ENCODE measurements at places on chromosomes 1 and 21.

DNA sequence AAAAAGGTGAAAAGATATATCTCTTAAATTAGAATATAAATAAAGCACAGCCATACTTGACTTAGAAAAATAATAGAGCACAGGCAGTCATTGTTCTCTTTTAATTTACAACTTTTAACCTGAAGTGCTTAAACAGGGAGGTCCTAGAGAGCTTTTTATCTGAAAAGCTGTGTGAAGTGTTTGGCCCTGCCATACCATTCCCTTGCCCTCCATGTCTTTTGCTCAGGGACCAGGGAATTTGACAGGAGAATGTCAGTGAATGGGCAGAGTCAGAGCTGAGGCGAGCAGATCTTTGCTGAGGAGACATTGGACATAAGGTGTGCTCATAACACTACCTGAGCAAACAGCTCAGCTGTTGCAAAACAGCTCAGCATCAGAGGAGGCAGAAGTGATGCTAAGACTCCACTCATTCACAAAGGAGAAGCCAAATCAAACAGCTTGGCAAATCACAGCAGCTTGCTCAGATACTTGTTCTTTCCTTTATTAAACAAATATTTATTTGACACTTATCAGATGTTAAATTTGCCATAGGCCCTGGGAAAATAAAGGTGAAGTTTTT, 14.9 kb upstream of the MGST3 start:
- no peak for DNase-seq

DNA sequence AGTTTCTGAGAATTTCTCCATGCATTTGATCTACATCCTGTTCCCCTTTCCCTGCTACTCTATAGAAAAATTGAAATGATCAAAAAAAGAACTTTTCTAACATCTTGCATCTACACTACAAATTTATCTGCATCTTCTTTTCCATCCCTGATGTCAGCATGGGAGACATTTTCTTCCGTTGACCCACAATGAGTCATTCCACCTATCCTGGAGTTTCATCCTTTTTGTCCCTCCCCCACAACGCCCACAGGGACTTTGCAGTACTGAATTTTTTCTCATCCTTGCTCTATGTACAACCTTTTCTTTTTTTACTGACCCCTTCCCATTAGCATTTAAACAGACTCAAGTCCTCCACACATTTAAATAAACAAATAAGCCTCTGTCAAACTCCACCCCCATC, 112.2 kb upstream of the MROH9 start:
- no peak for DNase-seq

- no peak for DNase-seq
Observed at GRCh38 chr1:6448749-6449631, 17.0 kb downstream of the TNFRSF25 start.

GRCh38 chr1:22959545-22960360, 12.9 kb downstream of the LACTBL1 start:
- no peak for DNase-seq

GRCh38 chr1:209884249-209884648, 53.8 kb upstream of the SYT14 start:
- DNase-seq: no peak

- no peak for DNase-seq
Observed at GRCh38 chr1:215583185-215583749, 16.2 kb downstream of the KCTD3 start.

GRCh38 chr21:44299085-44299457, 782 bp upstream of the PFKL start:
- DNase-seq: no peak

DNA sequence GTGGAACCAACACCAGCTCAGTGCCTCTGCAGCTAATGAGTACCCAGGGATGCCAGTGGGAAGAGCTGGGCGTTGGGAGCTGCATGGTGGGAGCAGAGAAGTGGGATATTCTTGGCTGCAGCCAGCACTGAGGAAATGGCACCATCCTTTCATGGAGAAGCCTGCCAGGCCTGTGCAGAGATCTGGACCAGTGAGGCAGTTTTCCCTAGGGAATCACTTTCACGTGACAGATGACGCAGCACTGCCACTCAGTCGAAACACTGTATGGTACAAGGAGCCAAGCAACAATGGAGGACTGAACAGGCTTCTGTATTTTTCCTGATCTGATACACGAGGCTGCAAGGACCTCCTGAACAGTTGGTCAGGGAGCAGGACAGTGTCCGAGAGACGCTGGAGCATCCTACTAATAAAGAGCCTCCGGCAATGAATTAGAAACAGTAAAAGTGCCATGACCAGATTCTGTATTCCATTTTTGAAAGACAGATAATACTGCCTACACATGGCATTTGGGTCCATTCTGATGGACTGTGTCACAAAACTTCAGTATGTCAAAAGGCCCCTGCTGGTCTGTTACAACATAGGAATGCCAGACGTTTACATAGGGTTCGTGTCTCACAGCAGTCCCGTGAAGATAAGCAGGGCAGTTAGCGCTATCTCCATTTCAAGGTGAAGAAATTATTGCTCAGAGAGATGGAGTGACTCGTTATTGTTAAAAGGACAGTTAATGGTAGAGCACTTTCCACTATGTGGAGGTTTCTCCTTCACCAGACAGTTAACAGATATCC, 44.0 kb upstream of the LMO4 start:
- DNase-seq: no peak

- DNase-seq: no peak
Observed at GRCh38 chr1:54493608-54494007, 54.4 kb upstream of the ACOT11 start.

DNA sequence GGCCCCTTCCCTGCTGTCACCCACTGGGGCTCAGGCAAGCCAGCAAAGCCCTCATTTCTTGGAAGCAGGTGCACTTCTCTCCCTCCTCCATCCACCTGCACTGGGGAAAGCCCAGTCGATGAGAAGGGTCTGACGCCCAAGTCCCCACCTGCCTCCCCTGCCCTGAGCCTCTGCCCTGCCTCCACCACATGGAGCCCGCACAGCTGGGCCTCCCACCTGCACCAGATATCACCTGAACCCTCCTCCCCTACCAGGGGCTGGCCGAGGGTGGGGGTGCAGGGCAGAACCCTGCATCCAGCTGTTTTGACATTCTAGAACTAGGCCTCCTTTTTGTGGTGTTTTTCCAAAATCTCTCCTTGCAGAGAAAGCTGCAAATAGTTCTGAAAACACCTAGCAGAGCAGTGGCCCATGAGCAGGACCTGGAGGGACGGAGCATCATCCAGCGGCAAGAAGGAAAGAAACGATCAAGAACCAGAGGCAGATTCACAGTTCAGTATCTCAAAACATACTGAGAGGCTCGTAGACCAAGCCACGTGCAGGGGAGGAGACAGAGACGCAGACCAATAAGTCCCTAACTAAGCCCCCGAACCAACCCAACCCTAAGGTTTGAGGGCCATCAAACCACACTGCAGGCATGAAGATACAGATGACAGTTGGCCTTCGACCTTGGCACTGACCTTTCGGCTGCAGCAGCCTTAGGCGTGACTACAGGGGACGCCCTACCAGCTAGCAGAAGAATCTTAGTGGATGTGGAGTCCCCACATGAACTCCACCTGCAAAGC, 16.7 kb downstream of the CHD5 start:
- DNase-seq: no peak

- DNase-seq: peak; percentile 70
Observed at GRCh38 chr21:34888569-34889319, 160.4 kb downstream of the RUNX1 start.

GRCh38 chr1:154784924-154785531, 85.1 kb downstream of the KCNN3 start:
- DNase-seq: no peak

DNA sequence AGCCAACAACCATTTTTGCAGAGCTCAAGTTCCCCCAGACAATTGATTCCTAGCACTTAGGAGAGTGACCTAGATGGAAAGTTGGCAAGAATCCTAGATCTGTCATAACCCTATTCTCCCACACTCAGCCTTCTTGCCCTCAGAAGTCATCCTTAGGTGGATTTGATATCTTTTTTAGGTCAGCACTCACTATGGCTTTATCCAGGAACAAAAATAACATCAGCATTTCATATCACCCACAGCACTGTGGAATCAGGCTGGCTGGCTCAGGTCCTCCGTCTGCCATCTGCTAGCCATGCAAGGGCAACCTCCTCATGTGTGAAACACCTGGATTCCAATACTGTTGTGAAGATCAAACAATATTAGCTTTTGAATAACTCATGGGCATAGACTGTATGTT, 6.0 kb downstream of the DPT start:
- DNase-seq: no peak

- no peak for DNase-seq
Observed at GRCh38 chr1:19309123-19309813, 2.7 kb downstream of the AKR7A2 start.

DNA sequence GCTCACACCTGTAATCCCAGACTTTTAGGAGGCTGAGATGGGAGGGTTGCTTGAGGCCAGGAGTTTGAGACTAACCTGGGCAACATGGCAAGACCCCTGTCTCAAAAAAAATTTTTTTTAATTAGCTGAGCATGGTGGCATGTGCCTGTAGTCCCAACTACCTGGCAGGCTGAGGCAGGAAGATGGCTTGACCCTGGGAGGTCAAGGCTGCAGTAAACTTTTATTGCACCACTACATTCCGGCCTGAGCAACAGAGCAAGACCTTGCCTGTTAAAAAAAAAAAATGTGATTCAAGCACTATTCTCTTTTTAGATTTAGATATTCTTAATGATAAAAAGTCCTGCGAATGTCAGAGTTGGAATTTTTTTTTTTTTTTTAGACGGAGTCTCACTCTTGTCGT, 102.5 kb upstream of the L1TD1 start:
- DNase-seq: no peak

- no peak for DNase-seq
Observed at GRCh38 chr1:228555074-228555994, 68.2 kb downstream of the RNF187 start.

DNA sequence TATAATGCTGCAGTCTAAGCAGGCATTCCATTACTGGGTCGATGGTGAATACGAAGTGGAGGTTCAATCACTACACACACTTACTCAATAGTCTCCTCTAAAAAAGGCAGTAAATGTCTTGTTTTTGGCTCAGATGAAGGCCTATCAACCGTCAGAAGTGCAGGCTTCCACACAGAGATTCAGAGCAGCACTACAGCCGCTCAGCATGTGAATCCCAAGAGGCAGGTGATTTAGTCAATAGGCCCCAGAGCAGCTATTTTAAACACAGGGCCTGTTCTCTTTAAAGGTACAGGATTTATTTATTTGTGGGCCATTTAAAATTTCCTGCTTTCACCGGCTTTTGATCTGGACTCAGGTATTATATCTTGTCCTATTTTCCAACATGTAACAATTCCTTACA, 293.7 kb downstream of the RGS7 start:
- DNase-seq: no peak

GRCh38 chr1:223621312-223621734, 44.2 kb downstream of the CAPN8 start:
- DNase-seq: no peak

- DNase-seq: no peak
Observed at GRCh38 chr21:42806509-42807140, 72.7 kb downstream of the WDR4 start.

DNA sequence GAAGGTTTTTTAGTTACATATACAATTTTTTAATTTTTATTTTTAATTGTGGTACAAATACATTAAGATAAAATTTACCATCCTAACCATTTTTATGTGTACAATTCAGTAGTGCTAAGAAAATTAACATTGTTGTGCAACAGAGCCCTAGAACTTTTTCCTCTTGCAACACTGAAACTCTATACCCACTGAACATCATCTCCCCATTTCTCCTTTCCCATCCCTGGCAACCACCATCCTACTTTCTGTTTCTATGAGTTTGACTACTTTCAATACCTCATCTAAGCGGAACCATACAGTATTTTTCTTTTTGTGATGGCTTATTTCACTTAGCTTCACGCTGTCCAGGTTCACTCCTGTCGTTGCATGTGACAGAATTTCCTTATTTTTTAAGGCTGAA, 54.1 kb downstream of the PALMD start:
- DNase-seq: no peak

GRCh38 chr21:45248301-45248892, 39.3 kb downstream of the POFUT2 start:
- no peak for DNase-seq

DNA sequence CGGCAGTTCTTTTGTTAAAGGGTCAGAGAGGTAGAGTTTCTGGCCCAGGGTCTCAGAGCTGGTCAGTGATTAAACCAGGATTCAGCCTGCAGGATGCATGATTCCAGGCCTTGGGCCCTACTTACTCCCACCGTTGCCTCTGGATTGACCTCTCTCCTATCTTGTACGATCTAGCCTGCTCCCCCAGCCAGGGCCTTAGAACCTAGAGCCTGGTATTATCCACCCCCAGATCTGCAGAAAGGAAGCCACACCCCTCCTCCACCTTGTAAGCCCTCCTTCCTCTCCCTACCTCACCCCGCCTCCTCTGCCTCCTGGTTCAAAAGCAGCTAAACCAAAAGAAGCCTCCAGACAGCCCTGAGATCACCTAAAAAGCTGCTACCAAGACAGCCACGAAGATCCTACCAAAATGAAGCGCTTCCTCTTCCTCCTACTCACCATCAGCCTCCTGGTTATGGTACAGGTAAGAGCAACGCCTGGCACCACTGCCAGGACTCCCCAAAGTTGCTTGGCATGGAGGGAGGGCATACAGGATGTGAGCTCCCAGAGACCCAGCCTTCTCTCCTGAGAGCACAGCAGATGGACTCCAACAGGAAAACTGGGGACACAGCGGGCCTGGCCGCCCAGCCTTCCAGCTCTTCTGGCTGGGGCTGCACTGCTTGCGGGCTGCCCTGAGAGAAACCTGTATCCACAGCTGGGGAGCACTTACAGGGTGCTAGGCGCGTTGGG, at the start of gene CD52:
Gene CD52 (plus strand): TSS at position 347 of the 726 bp plus-strand sequence. CDS start 60 bp downstream, at position 407.
- DNase-seq: no peak

- no peak for DNase-seq
Observed at GRCh38 chr1:41394959-41395956, 34.0 kb downstream of the FOXO6 start.

DNA sequence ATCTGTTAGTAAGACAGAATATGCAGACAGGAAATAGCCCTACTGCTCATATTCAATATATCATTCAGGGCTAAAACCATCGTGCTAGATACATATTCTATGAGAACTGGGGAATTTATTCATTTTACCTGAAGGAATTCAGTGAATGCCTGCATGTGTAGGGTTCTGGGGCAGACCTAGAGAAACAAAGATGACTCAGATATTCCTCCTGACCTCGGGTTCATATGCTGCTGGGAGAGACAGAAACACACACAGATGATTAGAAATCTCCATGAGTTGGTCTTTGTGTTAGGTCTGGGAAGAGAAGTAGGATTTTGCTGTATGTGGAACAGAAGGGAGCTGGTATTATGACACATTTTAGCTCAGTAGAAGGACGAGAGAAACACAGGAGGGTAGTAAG, 176.5 kb upstream of the ST6GALNAC5 start:
- DNase-seq: no peak

- DNase-seq: no peak
Observed at GRCh38 chr1:62245201-62245600, 50.6 kb downstream of the L1TD1 start.

DNA sequence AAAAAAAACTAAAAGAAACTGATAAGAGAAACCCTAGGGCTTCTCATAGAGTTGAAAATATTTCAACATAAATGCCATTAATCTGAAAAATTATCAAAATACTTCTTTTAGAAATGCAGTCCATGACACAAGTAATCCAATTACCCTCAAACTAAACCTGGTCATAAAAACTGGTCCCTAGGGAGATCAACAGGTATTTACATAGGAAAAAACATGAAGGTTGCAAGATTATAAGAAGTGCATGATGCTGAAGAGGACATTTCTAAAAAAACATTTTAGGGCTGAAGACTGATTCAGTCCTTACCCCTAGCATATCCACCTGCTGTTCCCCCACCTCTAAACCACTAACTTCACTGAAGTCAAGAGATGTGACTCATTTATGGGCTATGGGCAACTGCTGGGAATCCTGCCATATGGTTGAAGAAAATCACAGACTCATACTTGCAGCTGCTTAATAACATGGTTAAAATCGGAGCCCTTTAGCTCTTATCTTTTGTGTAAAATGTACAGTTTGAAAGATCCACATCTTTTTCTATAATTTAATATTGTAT, 131.0 kb upstream of the RUNX1 start:
- DNase-seq: no peak

All from activated gamma-delta T cell (primary cell).